Stimulated activated CD4-positive, alpha-beta T cell treated with anti-CD3 and anti-CD28 coated beads, Interleukin-15, amount 100 ng/mL, for 1 hour (primary cell): ENCODE measurements at places on chromosomes 2 and 18.
A peak's percentile ranks its signal among the peaks of the same experiment; 100 is the strongest.

DNA sequence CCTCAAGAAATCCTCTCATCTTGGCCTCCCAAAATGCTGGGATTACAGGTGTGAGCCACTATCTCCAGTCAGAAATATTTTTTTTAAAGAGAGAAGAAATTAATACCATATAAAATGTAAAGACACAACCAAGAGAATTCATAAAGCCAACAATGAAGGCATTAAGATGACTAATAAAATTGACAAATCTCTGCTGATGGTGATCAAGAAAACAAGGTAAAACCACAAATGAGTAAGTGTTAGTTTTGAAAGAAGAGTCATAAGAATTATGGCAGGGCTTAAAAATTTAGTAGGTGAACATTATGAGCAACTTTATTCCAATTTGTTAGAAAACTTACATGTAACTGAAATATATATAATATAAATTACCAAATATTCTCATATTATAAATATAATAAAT lies 752.8 kb upstream of the CELF4 start:
- DNase-seq, result no peak

- DNase-seq, result no peak
Observed at GRCh38 chr2:113069676-113070605, 2.2 kb downstream of the IL1F10 start.

DNA sequence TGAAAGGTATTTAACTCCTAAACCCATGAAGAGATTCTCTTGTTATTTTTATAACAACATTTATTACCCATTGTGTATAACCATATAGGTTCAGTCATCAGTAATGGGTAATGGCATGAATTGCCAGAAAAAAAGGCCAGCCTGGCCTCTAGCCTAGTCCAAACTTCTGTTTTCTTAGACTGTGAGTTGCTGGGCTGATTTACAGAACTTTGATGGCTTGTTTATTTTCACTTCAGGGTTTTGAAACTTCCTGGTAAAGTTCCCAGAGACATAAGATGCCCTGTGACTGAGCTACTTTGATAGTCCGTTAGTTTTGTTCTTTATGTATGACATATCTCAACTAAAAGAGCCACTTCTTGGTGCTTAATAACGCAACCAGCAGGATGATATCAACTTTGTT lies 164.8 kb downstream of the METTL4 start:
- DNase-seq, result no peak

- no peak for DNase-seq
Observed at GRCh38 chr2:238518172-238518820, 91.6 kb downstream of the ASB1 start.

- DNase-seq, result no peak
Observed at GRCh38 chr18:48775372-48776155, 175.2 kb downstream of the SMAD7 start.

- DNase-seq, result no peak
Observed at GRCh38 chr2:10970666-10971065, 58.9 kb downstream of the KCNF1 start.

- DNase-seq, result no peak
Observed at GRCh38 chr2:71685073-71685848, 231.9 kb downstream of the DYSF start.

DNA sequence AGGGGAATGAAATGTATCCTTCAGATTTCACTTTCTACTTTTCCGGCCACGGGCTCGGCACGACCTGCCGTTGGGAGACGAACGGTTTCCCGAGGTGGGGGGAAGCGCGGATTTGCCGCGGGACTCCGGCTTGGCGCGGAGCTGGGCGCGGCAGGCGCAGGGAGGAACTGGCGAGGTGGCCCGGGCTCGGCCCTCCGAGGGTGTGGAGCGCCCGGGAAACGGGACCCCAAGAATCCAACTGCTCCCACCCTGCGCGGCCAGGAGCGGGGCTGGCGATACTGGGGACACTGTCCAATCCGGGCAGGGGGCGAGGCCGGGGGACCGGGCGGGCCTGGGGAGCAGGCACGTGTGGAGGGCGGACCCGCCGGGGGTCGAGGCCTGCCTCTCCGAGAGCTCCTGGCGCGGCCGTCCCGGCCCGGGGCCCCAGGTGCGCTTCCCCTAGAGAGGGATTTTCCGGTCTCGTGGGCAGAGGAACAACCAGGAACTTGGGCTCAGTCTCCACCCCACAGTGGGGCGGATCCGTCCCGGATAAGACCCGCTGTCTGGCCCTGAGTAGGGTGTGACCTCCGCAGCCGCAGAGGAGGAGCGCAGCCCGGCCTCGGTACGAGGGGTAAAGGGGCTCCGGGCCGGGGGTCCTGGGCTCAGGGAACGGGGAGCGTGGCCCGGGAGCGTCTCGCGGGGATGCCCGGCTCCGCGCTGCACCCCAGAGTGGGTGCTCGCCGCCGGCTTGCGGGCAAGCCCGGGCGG lies at the start of gene ANXA4:
Gene ANXA4, plus strand, starts transcription at position 560 of the 747 bp plus-strand sequence. CDS start 39,432 bp downstream, outside the sequence.
- peak; percentile 20 for DNase-seq

GRCh38 chr2:41313082-41313481 lies 734.7 kb upstream of the PKDCC start:
- no peak for DNase-seq

DNA sequence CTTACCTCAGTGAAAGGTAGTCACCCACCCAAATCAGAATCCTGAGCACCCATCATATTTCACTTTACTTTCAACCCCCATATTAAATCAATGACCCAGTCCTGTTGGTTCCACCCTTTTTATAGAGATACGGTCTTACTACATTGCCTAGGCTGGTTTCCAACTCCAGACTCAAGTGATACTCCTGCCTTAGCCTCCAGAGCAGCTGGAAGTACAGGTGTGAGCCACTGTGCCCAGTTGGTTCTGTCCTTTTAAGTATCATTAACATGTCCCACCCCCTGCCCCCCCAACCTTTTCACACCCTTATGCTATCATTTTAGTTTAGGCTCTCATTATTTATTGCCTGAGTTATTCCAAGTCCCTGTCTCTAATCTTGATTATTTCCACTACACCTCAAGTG lies 28.7 kb downstream of the MSH6 start:
- DNase-seq, result no peak

DNA sequence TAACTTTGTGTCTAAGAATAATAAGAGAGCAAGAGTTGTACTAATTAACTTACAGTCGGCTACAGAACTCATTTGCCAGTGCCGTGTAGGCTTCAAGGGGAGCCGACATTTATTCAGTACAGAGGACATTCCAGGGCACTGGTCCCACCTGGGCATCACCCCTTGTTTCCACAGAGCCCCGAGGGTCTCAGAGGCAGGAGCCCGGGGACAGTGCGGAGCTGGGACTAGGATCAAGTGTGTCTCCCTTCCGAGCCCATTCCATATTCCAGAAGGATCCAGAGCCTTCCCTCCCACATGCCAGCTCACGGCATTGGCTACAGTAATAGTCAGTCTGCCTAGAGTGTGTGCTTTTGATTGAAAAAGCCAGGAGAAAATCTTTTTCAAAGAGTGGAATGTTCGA lies 71.5 kb upstream of the CTDP1 start:
- no peak for DNase-seq

DNA sequence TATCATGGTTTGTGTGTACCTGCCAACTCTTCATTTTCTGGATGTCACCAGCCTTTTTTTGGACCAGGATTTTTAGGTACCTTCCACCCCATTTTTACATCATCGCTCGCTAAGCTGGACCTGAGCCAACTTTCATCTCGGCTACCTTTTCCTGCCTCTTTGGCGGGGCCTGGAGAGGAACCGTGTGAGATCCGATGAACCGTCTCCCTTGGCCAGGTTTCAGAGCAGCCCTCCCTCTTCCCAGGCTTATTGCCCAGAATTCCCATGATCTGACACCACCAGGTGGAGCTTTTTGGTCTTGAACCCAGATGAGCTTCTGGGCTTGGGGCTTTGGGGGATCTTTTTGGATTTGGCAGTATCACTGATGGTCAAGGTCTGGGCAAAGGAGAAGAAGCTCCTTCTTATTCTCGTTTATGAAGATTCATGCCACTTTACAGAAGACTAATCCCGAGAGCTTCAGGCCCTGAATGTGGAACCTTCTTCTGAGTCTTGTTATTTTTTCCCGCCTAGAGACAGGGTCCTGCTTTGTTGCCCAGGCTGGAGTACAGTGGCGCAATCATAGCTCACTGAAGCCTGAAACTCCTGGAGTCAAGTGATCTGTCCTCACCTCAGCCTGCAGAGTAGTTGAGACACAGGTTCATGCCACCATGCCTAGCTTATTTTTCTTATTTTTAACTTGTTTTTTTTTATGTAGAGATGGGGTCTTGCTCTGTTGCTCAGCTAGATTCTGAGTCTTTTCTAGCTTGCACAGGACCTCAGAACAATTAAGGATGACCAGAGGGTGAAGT lies 50.4 kb downstream of the GATA6 start:
- DNase-seq, result no peak

GRCh38 chr2:73050121-73050545 lies 21.4 kb downstream of the SFXN5 start:
- DNase-seq, result no peak

- DNase-seq, result no peak
Observed at GRCh38 chr18:57080479-57080878, 66.4 kb upstream of the BOD1L2 start.

GRCh38 chr18:46660957-46661749 lies 4.1 kb upstream of the LOXHD1 start:
- no peak for DNase-seq

GRCh38 chr18:43526426-43527145 lies 249.3 kb upstream of the SYT4 start:
- no peak for DNase-seq

- DNase-seq, result no peak
Observed at GRCh38 chr2:189350540-189351209, 90.6 kb upstream of the WDR75 start.

DNA sequence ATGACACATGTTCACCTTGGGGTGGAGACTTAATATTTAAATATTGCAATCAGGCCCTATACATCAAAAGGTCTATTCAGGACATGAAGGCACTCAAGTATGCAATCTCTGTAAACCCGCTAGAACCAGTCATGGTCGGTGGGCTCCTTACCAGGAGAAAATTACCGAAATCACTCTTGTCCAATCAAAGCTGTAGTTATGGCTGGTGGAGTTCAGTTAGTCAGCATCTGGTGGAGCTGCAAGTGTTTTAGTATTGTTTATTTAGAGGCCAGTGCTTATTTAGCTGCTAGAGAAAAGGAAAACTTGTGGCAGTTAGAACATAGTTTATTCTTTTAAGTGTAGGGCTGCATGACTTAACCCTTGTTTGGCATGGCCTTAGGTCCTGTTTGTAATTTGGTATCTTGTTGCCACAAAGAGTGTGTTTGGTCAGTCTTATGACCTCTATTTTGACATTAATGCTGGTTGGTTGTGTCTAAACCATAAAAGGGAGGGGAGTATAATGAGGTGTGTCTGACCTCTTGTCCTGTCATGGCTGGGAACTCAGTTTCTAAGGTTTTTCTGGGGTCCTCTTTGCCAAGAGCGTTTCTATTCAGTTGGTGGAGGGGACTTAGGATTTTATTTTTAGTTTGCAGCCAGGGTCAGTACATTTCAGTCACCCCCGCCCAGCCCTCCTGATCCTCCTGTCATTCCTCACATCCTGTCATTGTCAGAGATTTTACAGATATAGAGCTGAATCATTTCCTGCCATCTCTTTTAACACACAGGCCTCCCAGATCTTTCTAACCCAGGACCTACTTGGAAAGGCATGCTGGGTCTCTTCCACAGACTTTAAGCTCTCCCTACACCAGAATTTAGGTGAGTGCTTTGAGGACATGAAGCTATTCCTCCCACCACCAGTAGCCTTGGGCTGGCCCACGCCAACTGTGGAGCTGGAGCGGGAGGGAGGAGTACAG lies 108.1 kb downstream of the XRCC5 start:
- DNase-seq, result no peak

DNA sequence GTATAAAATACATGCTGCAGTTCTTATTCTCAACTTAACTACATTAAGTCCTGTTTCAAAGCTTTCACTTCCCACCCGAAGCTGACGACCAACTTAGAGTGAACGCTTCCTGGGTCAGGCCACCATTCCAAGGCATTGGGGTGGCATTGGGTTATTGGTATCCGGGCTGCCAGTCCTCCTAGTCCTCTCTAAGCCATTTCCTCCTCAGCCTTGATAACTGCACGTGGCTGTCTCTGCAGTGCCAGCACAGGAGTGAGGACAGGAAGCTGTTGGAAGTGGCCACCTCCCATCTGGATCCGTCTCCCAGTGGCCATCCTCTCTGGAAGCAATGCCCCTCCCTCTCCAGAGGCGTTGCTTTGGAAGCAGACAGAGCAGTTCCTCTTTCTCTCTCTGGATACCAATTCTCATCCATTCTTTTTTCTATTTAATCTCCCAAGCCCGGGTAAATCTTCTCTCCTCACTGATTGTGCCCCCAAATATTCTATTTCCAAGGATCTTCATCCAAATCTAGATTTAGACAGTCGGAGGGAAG lies 354.7 kb downstream of the EIPR1 start:
- DNase-seq, result no peak

GRCh38 chr2:18971628-18972027 lies 382.3 kb upstream of the NT5C1B start:
- DNase-seq, result no peak

GRCh38 chr2:169009865-169010579 lies 21.1 kb downstream of the ABCB11 start:
- no peak for DNase-seq

DNA sequence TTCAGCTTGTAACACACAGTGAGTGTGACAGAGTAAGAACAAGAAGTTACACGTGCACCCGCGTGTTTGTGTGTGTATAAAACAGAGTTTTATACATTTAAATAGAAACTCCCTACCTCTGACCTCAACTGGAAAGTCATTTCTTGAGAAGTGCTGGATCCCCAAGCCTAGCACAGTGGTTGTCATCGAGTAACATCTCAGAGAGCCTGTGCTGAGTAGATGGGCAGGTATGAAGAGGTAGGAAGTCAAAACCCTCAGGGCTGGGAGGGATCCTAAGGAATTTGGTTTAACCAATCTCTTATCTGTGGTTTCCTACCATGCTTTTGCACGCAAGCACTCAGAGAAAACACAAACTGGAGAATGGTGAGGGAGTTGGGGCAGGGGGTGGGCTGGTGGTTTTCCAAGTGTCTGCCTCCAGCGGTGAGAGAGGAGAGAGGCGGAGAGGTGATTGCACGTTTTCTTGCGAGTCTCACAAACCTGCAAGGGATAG lies 9.2 kb downstream of the ACOXL start:
- no peak for DNase-seq

GRCh38 chr2:49788300-49788699 lies 634.0 kb upstream of the FSHR start:
- DNase-seq, result no peak

DNA sequence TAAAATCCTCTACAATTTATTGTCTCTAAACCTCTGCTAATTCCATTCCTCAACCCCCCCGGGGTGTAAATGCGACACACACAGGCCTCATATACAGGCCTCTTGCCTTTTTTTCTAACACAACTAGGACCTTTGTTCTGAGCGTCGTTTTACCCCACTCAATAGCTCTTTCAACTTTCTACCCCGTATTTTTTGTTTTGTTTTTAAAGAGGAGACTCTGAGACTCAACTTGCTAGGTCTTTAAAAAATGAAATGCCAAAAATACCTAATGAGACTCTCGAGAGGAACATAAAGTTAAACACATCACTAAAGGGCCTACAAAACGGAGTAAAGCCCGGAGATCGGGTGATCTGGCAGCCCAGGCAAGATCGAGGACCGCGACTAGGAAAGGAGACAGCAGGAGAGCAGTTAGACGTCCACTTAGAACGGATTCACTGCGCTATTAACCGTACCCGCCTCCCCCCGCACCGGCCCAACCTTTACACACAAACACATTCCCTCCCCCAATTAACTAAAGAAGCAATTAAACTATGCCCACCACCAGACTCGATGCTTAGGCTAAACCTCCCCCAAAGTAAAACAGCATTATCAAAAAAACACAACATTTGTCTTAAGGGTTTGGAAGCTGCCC lies 1.7 kb downstream of the TRIP12 start:
- DNase-seq, result no peak
